Posterior cingulate gyrus (tissue), 11 donors: ENCODE measurements at places on chromosomes 5 and 9.

DNA sequence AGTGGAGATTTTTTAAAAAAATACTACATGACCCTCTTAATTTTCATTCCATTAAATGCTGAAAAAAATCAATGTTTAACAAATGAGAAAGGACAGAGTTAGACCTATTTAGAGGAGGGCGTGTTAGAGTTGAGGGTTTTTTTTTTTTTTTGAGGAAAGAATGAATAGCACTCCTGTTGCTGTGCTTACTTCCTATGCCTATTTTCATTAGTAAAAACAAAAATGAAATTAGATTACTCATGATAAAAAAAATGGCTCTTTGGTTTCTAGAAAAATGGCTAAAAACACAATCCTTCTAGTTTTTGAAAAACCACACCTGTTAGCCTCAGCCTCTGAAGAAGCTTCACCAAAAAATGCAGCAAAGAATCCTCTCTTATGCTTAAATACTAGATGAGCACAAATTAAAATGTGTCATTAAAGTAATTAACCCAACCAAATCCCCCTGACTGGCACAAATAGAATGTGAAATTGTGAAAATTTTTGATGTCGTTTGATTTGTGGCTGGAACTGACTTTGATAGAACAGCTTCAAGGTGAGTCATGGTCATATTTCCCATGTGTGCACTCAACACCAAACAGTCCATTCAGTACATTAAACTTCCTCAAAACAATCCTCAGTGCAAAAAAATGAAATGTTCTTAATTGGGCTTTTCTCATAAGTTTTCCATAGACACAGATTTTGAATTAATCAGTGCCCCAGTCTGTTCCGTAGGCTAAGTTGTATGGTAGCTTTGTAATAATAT is 98.0 kb downstream of the MACIR start:
- no peak for DNase-seq

- DNase-seq: no peak
Measured at GRCh38 chr9:124480621-124480981, 26.6 kb downstream of the NR5A1 start.

- DNase-seq: no peak
Measured at GRCh38 chr9:134624137-134624591, 17.4 kb upstream of the COL5A1 start.

DNA sequence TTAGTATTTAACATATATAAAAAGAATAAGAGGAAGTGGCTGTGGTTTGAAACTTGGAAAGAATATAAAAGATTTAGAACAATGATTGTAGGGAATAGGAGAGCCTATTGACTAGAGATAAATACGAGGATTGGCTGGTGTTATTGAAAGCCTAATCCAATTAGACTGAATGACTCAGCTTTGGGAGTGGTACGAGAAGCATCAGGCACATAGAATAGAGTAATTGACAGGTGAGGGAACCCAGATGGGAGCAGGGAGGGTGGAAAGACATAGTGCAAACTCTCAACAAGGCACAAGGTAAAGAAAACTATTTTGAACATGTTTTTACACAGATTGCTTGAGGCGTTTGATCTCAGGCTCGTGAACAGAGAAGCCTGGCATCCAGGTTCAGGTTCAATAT is 338.9 kb upstream of the KLF9 start:
- no peak for DNase-seq

GRCh38 chr5:3317051-3317795 is 278.4 kb upstream of the IRX1 start:
- DNase-seq: no peak

DNA sequence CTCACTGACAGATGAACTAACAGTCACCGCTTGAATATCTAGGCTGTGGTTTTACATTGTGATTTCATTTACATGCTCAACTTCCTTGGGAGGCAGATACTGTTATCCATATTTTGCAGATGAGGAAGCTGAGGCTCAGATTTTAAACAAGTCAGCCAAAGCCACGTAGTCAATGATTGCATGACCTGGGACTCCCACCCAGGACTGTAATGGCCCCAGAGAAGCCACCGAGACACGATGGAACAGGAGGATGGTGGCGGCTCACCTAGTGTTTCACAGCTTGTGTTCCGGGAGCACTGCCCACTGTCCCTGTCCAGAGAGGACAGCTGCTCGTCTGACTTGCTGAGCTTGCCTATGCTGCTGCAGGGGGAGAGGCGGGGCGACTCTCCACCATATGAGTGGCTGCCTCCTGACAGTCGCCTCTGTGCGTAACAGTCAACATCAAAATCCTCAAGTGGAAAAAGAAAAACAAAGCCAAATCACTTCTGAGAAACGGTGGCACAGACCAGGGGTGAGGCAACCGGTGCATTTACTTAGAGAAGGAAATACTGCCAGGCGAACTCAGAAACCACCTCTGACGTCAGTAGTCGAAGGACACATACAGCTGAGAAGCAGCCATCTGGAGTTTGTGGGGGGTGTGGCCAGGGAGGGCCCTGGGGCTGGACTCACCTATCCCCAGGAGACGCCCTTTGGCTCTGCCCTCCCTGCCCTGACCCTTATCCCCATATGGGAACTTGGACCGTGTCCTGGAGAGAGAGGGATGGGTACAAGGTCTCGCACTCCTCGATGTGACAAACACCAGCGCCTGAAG is 82.5 kb downstream of the PRRT1B start:
- no peak for DNase-seq

- DNase-seq: no peak
Measured at GRCh38 chr5:136909906-136910305, 544.6 kb upstream of the TRPC7 start.
